ENCODE measurements at places on chromosomes 4 and X. TPM values are rescaled to one million over a fixed set of nuclear protein-coding genes. Genes with fewer than 3 reads are reported as not detected.
A peak's percentile ranks its signal among the peaks of the same experiment; 100 is the strongest.

DNA sequence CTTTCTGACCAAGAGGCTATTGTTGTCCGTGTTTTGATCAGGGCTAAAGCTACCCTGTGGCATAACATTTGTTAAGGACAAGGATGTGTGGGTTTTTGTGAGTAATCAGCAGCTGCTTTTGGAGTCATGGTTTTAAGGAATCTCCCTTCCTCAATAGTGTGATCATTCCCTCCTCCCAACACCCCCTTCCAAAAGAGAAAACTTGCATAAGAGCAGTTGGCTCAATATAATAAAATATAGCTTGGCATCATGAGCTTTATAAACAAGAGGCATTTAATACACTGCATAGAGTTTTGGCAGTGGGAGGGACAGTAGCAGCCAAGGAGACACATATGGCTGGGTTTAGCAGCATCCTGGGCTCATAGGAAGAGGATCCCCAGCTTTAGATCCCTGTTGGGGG is 84.7 kb downstream of the NHS start:
- no peak for DNase-seq

- DNase-seq: no peak
Observed at GRCh38 chr4:146638333-146638785, 334 bp upstream of the POU4F2 start.

DNA sequence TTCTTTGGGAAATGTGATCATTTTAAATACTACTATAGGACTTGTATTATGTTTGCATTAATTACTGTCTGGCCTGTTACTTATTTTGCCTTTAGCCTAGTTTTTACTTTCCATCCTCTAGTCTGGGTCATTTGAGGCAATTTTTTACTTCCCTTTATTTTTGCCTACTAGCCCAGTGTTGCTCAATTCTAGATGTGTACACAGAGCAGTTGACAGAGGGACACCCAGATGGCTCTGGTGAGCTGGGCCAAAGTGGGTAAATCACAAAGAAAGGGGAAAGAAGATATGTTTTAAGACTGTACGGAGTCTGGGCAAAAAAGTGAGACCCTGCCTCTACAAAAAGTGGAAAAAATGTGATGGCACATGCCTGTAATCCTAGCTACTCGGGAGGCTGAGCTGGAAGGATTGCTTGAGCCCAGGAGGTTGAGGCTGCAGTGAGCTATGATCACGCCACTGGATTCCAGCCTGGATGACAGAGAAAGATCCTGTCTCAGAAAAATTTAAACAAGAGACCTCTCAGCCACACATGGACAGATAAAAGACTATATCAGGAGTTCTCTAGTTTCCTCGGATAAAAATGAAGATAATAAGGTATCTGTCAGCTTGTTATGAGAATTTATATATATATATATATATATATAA is 35.7 kb downstream of the APOO start:
- DNase-seq: no peak

DNA sequence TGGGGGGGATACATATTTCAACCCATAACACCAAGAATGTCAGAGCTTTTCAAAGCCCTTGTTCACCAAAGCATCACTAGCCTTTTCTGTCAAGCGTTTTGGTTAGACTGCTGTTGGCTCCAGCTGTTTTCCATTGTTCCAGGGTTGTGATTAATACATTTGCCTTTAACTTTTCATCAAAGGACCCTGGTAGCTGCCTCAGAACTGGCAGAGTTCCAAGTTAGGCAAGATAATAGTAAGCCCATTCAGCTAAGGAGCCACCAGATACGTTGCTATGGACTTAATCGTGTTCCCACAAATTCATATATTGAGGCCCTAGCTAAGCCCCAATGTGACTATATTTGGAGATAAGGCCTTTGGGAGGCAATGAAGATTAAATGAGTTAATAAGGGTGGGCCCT is 37.1 kb downstream of the ENOPH1 start:
- DNase-seq: peak; percentile 10

DNA sequence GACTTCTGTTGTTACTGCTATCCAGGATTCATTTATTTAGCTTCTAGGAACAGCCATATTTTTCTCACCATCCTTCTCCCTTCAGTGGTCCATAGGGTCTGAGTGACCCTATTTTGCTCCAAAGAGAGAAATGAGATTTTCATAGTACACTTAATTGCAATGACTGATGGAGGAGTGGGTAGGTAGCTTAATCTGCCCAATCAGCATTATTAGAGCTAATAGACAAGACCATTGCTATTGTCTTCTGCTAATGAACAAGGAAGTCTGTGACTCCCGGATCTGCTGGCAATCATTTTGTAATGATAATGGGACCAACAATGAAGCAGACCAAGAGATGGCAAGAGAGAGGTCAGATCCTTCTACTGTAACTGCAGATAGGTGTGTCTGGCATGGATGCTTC is 271.4 kb upstream of the SLC7A11 start:
- DNase-seq: no peak

DNA sequence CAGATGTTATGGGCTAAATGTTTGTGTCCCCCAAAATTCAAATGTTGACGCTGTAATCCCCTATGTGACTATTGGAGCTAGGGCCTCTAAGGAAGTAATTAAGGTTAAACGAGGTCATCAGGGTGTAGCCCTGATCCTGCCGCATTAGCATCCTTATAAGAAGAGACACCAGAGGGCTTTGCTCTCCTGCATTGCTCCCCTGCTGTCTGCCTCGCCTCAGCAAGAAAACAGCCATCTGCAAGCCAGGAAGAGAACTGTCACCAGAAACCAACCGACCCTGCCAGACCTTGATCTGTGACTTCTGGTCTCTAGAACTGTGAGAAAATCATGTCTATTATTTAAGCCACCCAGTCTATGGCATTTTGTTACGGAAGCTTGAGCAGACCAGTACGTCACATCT is 331.9 kb downstream of the DCTD start:
- DNase-seq: no peak

- no peak for DNase-seq
Observed at GRCh38 chr4:23903859-23904438, 14.1 kb upstream of the PPARGC1A start.

- no peak for DNase-seq
Observed at GRCh38 chrX:137823257-137823656, 257.3 kb downstream of the ZIC3 start.

DNA sequence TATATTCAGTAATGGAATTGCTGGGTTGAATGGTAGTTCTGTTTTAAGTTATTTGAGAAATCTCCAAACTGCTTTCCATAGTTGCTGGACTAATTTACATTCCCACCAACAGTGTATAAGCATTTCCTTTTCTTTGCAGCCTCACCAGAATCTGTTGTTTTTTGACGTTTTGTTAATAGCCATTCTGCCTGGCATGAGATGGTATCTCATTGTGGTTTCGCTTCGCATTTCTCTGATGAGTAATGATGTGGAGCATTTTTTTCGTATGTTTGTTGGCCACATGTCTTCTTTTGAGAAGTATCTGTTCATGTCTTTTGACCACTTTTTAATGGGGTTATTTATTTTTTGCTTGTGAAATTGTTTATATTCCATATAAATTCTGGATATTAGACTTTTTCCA is 13.6 kb upstream of the MAGED4B start:
- DNase-seq: no peak

DNA sequence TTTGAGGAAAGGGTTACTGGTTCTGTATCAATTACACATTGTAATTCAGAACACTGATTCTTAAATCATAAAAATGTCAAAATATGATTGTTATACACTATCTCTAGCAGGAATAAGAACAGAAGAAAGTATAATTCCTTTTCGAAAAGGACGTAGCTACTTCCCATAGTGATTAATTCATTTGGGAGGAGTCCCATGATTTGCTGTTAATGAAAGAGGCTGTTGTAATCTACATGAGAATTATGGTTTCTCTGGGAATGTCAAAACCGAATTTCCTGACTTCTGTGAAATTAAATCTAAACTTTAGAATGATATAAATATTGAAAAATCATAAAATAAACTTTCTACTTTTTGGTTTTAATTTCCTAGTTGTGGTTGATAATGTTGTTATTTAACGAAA is 191.1 kb upstream of the ETNPPL start:
- DNase-seq: no peak

GRCh38 chr4:168841000-168841671 is 168.9 kb downstream of the CBR4 start:
- no peak for DNase-seq

DNA sequence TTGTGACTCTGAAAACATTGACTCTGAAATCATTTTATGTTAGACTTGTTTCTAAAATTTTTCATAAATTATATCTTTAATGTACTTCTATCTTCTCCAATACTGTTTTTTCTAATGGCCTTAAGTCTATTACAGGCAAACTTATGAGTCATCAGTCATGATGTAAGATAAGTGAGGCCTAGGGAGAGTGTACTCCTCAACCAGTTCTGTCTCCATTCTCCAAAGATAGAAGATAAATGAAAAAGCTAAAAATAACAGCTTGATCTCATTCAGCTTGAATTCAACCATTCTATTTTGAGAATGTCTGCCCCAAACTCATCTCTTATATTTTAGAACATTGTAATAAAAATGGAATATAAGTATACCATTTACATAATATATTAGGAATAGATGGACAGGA is 34.5 kb downstream of the STBD1 start:
- DNase-seq: no peak

- DNase-seq: no peak
Observed at GRCh38 chrX:7447801-7448499, 300.0 kb upstream of the PUDP start.

GRCh38 chrX:110477593-110478228 is 119.1 kb downstream of the RTL9 start:
- no peak for DNase-seq

DNA sequence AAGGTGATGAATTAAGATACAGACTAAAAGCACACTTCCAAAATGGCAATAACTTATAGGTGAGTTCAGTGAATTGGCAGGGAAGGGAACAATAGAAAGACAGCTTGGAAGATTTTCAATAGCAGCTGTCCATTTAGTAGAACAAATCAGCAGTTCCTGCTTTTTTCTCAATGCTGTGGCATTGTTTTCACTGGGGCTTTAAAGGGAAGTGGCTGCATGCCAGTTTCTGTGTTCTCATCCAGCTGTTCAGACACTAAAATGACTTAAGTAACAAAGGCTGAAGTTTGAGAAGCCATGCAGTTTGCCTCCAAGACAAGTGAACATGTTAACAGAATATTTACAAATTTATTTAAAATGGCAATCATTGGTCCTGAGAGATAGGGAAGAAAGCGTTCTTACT is 291.9 kb downstream of the FAM47A start:
- no peak for DNase-seq

GRCh38 chrX:6826856-6827255 is 291.9 kb upstream of the VCX3A start:
- DNase-seq: no peak

SPANXA1 gene
- total RNA-seq: not detected

PIR gene
- 141 TPM for total RNA-seq

Data from pulmonary artery endothelial cell (primary cell).